ENCODE measurements at places on chromosomes 4 and X. TPM values are rescaled to one million over a fixed set of nuclear protein-coding genes. Genes with fewer than 3 reads are reported as not detected.

Gene MOB1B
- 7.8 TPM for total RNA-seq

Gene MAGEB10
- total RNA-seq = not detected

Gene C4orf50
- not detected for total RNA-seq

Gene RRH
- total RNA-seq = 0.09 TPM

Gene UNC5C
- 0.28 TPM for total RNA-seq

Gene CXorf51A
- total RNA-seq = not detected
